Progenitor cell of endocrine pancreas (in vitro differentiated cells): ENCODE measurements at places on chromosomes 3 and 15. TPM values are rescaled to one million over a fixed set of nuclear protein-coding genes. Genes with fewer than 3 reads are reported as not detected.

DNA sequence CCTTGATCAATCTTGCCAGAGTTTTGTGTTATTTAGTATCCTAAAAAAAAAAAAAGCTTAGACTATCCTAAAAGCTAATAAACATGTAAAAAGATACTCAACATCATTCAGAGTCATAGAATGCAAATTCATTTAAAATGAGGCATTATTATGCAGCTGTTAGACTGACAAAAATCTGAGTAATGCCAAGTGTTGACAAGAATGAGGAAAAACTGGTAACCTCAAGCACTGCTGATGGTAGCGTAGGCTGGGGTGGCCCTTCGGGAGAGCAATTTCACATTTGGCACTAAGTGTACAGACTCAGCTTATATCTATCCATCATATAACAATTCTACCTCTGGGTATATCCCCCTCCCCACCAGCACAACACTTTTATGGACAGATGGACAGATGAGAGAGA lies 280.4 kb downstream of the RAP2B start:
- H3K4me3 ChIP-seq, result no peak overlapping the region
- no peak for DNase-seq
- peaks cover 9% of the 10 kb centered on the region for H3K4me1 ChIP-seq
- no peaks in the 10 kb centered on the region for H3K27me3 ChIP-seq

- H3K4me3 ChIP-seq, result no peak overlapping the region
- no peaks in the 10 kb centered on the region for H3K36me3 ChIP-seq
- no peaks in the 10 kb centered on the region for H3K4me1 ChIP-seq
- H3K27me3 ChIP-seq, result no peaks in the 10 kb centered on the region
- no peak for DNase-seq
These were observed 71.3 kb downstream of the C3orf70 start for GRCh38 chr3:185081521-185081920.

- H3K4me1 ChIP-seq, result peaks cover 35% of the 10 kb centered on the region
- peak overlapping the region; percentile 98 for H3K27ac ChIP-seq
- H3K27me3 ChIP-seq, result no peaks in the 10 kb centered on the region
- DNase-seq, result no peak
- H3K4me3 ChIP-seq, result peak overlapping the region; percentile 92
These were observed 986 bp downstream of the KPNA4 start for GRCh38 chr3:160564258-160564911.

- no peak overlapping the region for H3K27ac ChIP-seq
- peaks cover 6% of the 10 kb centered on the region for H3K36me3 ChIP-seq
- H3K27me3 ChIP-seq, result no peaks in the 10 kb centered on the region
- no peak for DNase-seq
These were observed 24.4 kb downstream of the MAP1A start for GRCh38 chr15:43541785-43542184.

DNA sequence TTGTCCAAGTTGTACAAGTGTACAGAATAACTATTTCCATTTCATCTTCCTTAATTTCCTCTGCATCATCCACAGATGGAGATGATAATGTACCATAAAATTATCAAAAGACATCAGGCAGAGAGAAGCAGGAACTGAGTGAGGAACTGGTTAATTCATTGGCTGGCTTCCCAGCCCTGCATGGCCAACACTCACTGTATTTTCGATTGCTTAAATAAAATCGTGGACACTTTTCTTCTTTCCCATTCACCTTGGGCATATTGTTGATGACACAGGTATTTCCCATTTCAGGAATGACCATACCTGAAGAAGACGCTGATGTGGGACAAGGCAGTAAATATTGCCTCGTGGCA lies 144.2 kb upstream of the ABHD17C start:
- peaks cover 19% of the 10 kb centered on the region for H3K36me3 ChIP-seq
- no peak for DNase-seq

DNA sequence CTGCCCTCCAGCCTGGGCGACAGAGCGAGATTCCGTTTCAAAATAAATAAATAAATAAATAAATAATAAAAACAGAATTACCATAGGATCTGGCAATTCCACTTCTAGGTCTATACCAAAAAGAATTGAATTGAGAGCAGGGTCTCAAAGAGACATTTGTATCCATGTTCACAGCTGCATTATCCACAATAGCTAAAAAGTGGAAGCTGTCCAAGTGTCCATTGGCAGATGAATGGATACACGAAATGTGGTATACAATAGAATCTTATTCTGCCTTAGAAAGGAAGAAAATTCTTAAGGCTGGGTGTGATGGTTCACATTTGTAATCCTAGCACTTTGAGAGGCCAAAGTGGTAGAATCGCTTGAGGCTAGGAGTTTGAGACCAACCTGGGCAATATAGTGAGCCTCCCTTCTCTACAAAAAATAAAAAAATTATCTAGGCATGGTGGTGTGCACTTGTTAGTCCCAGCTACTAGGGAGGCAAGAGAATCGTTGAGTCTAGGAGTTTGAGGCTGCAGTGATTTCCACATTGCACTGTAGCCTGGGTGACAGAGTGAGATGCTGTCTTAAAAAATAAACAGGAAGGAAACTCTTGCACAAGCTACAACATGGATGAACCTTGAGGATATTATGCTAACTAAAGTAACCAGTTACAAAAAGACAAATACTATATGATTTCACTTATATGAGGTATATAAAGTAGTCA lies 24.2 kb downstream of the PFKFB4 start:
- no peaks in the 10 kb centered on the region for H3K27me3 ChIP-seq
- DNase-seq, result no peak
- no peaks in the 10 kb centered on the region for H3K4me1 ChIP-seq
- no peak overlapping the region for H3K27ac ChIP-seq
- H3K4me3 ChIP-seq, result no peak overlapping the region
- H3K36me3 ChIP-seq, result peaks cover 18% of the 10 kb centered on the region

DNA sequence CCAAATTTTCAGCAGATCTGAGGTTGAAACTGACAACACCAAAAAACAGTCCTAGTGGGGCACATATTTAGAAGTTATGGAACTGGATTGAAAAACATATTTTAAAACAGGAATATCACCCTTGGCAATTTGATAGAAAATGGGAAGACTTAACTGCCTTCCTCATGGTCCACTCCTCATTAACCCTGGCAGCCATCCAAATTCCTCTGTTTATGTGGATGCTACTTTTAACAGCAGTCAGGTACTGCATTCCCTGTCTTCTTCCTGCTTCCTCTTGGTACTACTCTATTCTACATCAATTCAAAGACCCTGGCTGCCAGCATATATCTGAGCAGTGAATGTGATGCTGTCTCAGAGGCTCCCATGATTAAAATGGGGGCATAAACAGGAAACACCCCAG lies 54.3 kb downstream of the PDE8A start:
- no peaks in the 10 kb centered on the region for H3K36me3 ChIP-seq
- H3K27me3 ChIP-seq, result no peaks in the 10 kb centered on the region
- no peak overlapping the region for H3K4me3 ChIP-seq
- no peak for DNase-seq
- peaks cover 10% of the 10 kb centered on the region for H3K4me1 ChIP-seq

DNA sequence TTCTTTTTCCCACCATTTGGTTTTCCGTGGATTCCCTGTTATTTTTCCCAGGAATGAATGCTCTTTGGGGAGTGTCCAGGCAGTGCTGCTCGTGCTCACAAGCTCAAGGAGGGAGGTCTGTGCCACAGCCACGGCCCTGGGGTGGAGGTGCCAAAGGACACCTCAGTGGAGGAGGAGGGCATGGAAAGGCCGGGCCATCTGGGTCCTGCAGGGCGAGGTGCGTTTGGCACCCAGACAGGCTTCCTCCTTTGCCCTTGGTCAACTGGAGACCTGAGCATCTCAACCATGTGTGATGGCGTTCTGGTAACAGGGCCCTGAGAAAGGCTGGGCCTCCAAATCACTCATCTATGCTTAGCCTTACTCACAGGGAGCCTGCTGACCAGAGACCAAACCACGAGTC lies 25.4 kb downstream of the KY start:
- H3K4me1 ChIP-seq, result no peaks in the 10 kb centered on the region
- no peak overlapping the region for H3K27ac ChIP-seq
- H3K4me3 ChIP-seq, result no peak overlapping the region
- no peak for DNase-seq
- H3K36me3 ChIP-seq, result no peaks in the 10 kb centered on the region
- H3K27me3 ChIP-seq, result no peaks in the 10 kb centered on the region

GRCh38 chr15:90351479-90352106 lies 491 bp upstream of the ZNF774 start:
- peak overlapping the region; percentile 88 for H3K27ac ChIP-seq
- peak overlapping the region; percentile 90 for H3K4me3 ChIP-seq
- H3K36me3 ChIP-seq, result no peaks in the 10 kb centered on the region
- no peak for DNase-seq
- no peaks in the 10 kb centered on the region for H3K4me1 ChIP-seq

Gene CLRN1
- not detected in 2 replicates for total RNA-seq

DNA sequence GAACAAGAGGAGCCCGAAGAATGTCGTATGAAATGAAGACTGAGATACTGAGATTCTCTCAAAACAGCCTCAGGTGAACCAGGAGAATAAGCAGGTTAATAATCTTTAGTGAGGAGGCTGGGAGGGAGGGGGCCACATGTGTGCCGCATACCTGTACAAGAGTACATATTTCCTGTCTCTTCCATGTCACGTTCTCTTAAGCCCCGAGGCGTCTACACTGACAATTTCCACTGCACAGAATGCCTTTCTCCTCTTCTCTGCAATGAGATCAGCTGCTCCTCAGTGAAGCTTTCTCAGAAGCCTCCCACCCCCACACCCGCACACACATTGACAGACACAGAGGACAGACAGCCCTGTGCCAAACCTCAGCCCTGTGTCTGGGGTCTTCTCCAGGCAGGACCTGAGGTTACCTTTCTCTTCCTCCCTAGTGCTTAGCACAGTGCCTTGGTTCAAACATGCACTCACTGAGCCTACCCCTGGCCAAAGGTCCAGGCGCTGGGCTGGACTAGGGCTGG lies 55.4 kb downstream of the PDZRN3 start:
- peaks cover 3% of the 10 kb centered on the region for H3K27me3 ChIP-seq
- DNase-seq, result no peak
- H3K4me3 ChIP-seq, result no peak overlapping the region
- H3K27ac ChIP-seq, result no peak overlapping the region

GRCh38 chr15:56358604-56359003 lies 6.6 kb upstream of the TEX9 start:
- no peaks in the 10 kb centered on the region for H3K36me3 ChIP-seq
- no peak overlapping the region for H3K4me3 ChIP-seq
- H3K27ac ChIP-seq, result no peak overlapping the region
- no peaks in the 10 kb centered on the region for H3K4me1 ChIP-seq

Gene PLA2G4E
- 0.09 TPM in 1 of 2 replicates, not detected in the other for total RNA-seq

Gene GOLGA8T
- total RNA-seq, result not detected in 2 replicates

GRCh38 chr3:187798531-187799530 lies 53.6 kb upstream of the BCL6 start:
- H3K4me1 ChIP-seq, result peaks cover 12% of the 10 kb centered on the region
- H3K27ac ChIP-seq, result no peak overlapping the region
- no peaks in the 10 kb centered on the region for H3K36me3 ChIP-seq
- peaks cover 24% of the 10 kb centered on the region for H3K27me3 ChIP-seq
- no peak overlapping the region for H3K4me3 ChIP-seq

Gene GOLGA8J
- total RNA-seq, result not detected in 2 replicates

DNA sequence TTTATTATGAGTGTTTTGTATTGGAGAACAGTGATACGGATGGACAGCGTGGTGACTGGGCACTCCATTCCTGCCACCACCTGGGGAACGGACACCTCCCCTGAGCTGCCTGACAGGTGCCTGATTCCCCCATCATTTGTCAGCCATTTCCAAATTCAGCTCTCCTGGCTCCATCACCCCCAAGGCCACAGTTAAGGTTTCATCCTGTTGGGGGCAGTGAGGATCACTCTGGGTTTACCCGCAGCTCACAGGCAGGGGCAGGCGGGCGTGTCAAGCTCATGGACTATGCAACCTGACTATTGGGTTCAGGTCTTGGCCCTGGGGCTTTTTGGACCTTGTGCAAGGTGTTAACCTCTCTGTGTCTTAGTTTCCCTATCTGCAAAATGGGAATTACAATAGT lies 76.3 kb downstream of the RAB11A start:
- no peaks in the 10 kb centered on the region for H3K4me1 ChIP-seq
- no peak overlapping the region for H3K4me3 ChIP-seq
- H3K27me3 ChIP-seq, result peaks cover 6% of the 10 kb centered on the region
- H3K36me3 ChIP-seq, result no peaks in the 10 kb centered on the region
- DNase-seq, result no peak

DNA sequence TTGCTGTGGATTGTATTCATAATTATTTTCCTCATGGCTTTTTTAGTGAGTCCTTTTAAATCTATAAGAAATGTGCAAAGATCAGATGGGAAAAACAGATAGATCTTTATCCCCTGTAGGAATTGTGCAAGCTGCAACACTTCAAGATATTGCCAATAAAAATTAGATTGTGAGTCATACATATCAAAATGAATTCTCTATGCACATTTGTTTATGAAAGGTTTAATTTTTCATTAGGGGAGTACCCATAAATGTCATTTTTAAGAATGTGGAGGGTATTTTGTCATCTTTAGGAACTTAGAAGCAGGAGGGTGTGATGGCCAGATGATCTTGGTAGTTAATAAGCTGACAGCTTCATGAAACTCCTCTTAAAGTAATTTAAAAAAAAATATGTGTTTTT lies 2.9 kb downstream of the PIAS1 start:
- DNase-seq, result no peak
- peaks cover 6% of the 10 kb centered on the region for H3K36me3 ChIP-seq
- peak overlapping the region; percentile 92 for H3K4me3 ChIP-seq
- no peaks in the 10 kb centered on the region for H3K27me3 ChIP-seq

Gene STRC
- total RNA-seq, result 0.81 and 1.6 TPM in 2 replicates

GRCh38 chr15:57541805-57542504 lies 49.7 kb upstream of the MYZAP start:
- H3K36me3 ChIP-seq, result peaks cover 29% of the 10 kb centered on the region
- DNase-seq, result peak; percentile 47
- peaks cover 11% of the 10 kb centered on the region for H3K4me1 ChIP-seq
- no peak overlapping the region for H3K4me3 ChIP-seq

- H3K36me3 ChIP-seq, result no peaks in the 10 kb centered on the region
- DNase-seq, result no peak
- H3K27me3 ChIP-seq, result no peaks in the 10 kb centered on the region
- H3K4me3 ChIP-seq, result no peak overlapping the region
- H3K27ac ChIP-seq, result no peak overlapping the region
These were observed 8.7 kb downstream of the NPTN start for GRCh38 chr15:73624530-73624929.

GRCh38 chr15:37134699-37135131 lies 34.4 kb upstream of the MEIS2 start:
- no peaks in the 10 kb centered on the region for H3K27me3 ChIP-seq
- H3K27ac ChIP-seq, result no peak overlapping the region
- peaks cover 20% of the 10 kb centered on the region for H3K4me1 ChIP-seq
- DNase-seq, result no peak
- H3K36me3 ChIP-seq, result no peaks in the 10 kb centered on the region

Gene RBP2
- not detected in 2 replicates for total RNA-seq

Gene ITPKA
- 0.89 and 1.0 TPM in 2 replicates for total RNA-seq

DNA sequence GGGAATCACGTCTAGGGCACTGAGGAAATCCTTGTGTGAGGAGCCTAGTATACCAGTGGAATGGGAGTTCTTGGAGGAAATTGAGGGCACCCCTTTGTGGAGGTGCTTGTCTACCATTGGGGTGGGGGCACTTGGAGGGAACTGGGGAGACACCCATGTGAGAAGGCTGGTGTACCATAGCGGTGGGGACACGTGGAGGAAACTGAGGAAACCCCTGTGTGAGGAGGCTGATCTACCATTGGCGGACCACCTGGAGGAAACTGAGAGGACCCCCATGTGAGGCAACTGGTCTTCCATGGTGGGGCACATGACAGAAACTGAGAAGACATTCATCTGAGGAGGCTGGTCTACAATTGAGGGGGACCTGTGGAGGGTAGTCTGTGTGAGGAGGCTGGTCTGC lies 164.5 kb downstream of the FBLN2 start:
- H3K4me3 ChIP-seq, result no peak overlapping the region
- H3K4me1 ChIP-seq, result no peaks in the 10 kb centered on the region
- H3K27ac ChIP-seq, result no peak overlapping the region
